ENCODE measurements at places on chromosomes 5 and 9.

DNA sequence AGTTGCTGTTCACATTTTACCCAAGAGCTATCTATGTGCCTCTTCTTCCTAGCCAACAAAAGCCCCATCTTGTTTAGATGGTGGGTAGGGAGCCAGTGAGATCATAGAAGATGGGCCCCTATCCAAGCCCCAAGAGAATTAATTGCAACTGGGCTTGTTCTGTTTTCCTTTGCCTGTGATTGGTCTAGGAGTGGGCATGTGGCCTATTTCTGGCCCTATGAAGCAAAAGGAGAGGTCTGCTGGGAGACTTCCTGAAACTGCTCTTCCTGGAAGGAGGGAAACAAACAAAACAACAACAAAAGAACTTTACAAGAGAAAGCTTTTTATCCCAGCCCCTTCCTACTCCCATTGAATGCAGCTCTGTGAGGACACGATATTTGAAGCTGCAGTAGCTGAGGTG is 32.5 kb upstream of the ALDOB start:
- no peak for DNase-seq

- DNase-seq = no peak
Observed at GRCh38 chr9:125694478-125694877, 12.5 kb downstream of the MAPKAP1 start.

GRCh38 chr5:157345067-157345466 is 79.1 kb downstream of the CYFIP2 start:
- DNase-seq = no peak

DNA sequence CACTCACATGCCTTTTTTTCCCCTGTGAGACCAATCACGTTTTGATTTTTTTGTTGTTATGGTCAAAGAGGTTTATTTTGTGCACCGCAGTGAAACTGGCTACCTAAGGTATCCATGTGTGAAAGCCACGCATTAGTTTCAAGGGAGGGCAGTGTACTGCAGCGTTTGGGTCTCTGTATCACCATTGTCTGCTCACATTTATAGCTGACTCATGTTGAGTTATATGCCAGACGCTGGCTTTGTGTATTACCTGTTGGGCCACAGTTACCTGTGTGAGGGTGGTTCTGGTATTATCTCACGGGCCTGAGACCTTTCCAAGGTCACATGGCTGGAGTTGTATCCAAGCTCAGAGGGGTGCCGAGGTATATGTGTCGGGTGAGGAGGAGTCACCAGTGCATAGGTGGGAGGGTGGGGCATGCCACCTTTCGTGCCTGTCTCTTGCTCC is 75.8 kb downstream of the ARHGAP26 start:
- no peak for DNase-seq

- no peak for DNase-seq
Observed at GRCh38 chr9:4573634-4574389, 83.5 kb downstream of the SLC1A1 start.

- DNase-seq = no peak
Observed at GRCh38 chr5:132772291-132773070, 4.6 kb downstream of the SEPTIN8 start.

DNA sequence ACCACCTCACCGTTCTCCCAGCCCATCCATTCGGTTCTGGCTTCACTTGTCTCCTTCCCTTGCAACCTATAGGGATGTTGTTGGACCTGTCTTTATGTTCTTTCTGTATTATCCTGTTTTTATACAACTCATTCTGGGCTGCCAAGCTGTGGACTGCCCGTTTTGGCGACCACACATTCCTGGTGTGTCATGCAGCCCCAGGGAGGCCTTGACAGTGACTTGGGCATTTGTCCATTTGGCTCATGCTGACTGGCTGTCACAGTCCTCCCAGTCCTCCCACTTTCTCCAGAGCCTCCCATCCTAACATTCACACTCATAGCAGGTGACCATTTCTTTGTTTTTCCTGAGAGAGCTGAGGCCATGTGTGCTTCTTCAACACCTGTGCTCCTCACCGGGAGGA is 136.4 kb downstream of the SLF1 start:
- DNase-seq = no peak

GRCh38 chr5:107858788-107859187 is 188.1 kb upstream of the EFNA5 start:
- no peak for DNase-seq

GRCh38 chr9:129611307-129611800 is 9.5 kb downstream of the C9orf50 start:
- no peak for DNase-seq

GRCh38 chr5:119275146-119275545 is 80.7 kb upstream of the TNFAIP8 start:
- DNase-seq = peak; percentile 24

GRCh38 chr9:93565089-93565488 is 11.3 kb upstream of the PHF2 start:
- DNase-seq = no peak

DNA sequence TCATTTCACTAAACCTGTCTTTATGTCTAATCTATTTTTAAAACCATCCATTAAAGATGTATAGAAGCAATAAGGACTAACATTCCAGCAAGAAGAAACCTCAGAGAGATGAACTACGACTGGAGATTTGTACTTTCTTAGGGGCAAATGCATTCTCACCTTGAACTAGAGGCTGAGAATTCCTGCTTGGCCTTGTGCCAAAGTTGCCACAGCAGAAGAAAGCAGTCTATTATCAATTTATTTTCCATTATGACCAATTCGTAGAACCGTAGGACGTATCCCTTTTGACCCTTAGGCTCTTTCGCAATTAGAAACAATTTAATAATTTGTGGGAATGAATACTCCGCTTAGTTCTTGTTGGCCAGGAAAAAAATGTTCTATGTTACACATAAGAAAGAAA is 1647.4 kb upstream of the CDH9 start:
- DNase-seq = no peak

DNA sequence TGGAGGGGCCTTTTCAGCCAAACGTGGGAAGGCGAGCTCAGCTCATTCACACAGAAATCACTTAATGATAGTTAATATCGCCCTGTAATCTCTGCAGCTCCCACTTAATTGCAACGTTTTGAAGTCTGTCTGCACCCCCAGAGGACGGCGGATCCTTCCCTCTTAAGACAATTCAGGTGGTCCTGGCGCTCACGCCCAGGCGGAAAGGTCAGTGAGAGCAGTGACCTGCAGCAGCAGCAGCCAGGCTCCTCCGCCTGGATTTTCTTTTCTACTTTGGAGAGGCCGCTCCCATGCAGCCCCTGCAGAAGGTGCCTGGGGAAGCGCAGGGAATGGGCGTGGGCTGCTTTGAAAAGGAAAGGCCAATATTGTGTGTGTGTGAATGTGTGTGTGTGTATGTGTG is 400.9 kb upstream of the IRX1 start:
- DNase-seq = no peak

DNA sequence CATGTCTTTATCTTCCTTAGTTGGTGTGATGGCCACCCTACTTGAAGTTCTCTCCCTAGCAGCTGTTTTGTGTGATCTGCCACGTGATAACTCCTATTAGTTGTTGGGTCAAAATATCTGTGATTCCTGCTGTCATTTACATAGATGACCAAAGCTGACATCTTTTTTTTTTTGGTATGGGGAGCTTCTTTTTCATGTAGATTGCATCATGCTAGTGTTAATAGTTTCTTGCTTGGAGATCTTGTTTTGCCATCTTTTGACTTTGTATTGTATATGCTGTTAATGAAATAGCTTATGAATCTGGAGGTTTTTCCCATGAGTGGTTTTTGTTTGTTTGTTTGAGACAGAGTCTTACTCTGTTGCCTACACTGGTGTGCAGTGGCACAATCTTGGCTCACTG is 243.8 kb downstream of the KDM4C start:
- DNase-seq = no peak

GRCh38 chr5:95715799-95716461 is 15.2 kb upstream of the RHOBTB3 start:
- DNase-seq = no peak

Data from NB4 (cell line).